ENCODE measurements at places on chromosomes 16 and 17.
A peak's percentile ranks its signal among the peaks of the same experiment; 100 is the strongest.

- DNase-seq, result no peak
Measured at GRCh38 chr16:9913604-9914326, 268.5 kb downstream of the GRIN2A start.

DNA sequence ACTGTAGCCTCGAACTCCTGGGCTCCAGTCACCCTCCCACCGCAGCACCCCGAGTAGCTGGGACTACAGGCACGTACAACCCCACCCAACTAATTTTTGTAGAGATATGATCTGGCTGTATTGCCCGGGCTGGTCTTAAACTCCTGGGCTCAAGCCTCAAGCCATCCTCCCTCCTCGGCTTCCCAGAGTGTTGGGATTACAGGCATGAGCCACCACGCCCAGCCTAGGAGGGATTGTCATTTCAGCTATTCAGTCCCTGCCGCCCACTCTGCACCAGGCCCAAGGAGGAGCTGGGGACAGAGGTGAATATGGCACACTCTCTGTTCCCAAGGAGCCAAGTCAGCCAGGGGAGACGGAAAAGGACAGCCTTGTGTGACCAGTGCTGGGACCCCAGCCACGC, 256.2 kb downstream of the PARN start:
- no peak for DNase-seq

DNA sequence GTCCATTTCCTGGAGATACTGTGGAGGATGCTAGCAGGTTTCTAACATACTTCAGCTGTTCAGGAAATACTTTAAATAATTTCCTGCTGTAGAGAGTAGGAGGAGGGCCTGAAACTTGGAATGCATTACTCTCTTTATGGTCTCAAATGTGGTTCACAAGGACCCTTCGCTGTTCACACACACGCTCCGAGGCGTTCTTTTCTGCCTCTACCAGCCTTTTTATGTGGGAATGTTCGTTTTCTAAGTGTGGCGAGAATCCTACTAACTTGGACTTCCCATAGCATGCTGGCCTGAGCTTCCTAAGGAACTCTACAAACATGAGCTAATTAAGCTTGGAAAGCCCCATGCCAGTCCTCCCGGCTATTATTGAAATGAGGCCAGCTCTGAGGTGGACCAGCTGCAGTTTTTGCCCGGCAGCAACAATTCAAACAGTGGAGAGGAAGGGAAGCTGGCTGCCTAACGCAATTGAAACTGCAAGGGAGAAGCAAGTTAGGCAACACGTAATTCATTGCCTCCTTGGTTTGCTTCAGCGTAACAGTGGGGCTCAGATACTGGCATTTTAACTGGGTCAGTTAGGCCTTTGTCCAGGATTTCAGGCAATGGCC, 18.9 kb downstream of the KPNA2 start:
- peak; percentile 15 for DNase-seq

DNA sequence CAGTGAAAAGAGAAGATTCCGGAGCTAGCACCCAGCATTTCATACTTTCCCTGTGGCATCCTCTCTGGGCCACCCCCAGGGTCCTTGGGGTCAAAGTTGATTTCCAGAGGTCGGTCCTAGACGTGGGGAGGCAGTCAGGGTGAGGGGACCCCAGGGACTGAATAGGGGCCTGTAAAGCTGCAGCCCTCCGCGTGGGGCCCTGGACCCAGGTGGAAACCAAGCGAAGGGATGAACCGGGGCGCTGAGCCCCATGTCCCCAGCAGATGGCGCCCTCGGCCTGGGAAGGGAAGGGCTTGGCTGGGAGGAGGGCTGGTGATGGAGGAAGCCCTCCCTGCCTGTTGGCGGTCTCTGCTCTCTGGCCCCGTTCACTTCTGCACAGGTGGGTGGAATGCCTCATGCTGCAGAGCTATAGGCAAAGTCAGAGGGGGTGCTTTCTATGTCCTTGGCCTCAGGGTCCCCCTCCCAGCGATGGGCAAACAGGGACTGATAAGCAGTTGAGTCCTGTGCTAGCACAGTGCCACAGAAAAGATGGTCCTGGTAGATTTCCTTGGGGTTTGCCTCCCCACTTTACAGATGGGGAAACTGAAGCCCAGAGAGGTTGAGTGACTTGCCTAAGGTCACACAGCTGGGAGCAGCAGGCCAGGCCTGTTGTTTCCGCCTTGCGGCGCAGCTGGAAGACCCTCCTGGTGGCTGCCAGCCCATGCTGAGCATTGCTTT, 163.4 kb upstream of the CIBAR2 start:
- peak; percentile 71 for DNase-seq

- no peak for DNase-seq
Measured at GRCh38 chr17:80223142-80223815, 3.1 kb downstream of the SLC26A11 start.

- no peak for DNase-seq
Measured at GRCh38 chr17:67435122-67435521, 58.0 kb downstream of the PITPNC1 start.

GRCh38 chr16:83924686-83925085, 25.8 kb downstream of the MLYCD start:
- DNase-seq, result no peak

DNA sequence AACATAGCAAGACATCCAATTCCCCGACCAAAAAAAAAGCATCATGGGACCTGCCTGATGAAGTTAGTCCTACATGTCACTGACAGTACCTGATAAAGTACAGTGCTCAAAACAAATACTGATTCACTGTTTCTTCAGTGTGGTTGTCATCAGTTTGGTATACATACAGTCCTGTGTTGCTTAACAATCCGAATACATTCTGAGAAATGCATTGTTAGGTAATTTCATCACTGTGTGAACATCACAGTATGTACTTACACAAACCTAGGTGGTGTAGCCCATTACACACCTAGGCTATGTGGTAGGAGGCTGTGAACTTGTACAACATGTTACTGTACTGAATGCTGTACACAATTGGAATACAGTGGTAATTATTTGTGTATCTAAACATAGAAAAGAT, 19.0 kb upstream of the FA2H start:
- DNase-seq, result no peak

DNA sequence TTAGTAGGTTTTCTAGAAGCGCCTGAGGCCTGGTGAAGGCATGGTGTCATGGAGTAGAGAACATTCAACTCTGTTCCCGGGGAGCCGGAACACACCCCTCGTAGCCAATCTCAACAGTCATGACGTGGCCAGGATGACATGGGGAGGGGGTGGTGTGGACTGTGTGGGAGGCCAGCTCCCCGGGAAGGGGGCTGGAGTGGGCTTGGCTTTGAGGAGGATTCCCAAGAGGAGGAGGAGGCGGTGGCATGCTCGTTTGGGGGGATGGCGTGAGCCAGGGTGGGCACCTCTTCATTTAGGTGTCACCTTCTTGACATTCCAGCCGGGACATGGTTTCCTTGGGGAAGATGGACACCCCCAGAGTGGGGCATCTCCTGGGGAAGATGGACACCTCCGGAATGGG, 257.5 kb downstream of the SEC14L1 start:
- DNase-seq, result no peak

GRCh38 chr16:49275050-49275730, 6.4 kb downstream of the CBLN1 start:
- no peak for DNase-seq

- peak; percentile 75 for DNase-seq
Measured at GRCh38 chr16:57377080-57377841, 5.0 kb downstream of the CX3CL1 start.

DNA sequence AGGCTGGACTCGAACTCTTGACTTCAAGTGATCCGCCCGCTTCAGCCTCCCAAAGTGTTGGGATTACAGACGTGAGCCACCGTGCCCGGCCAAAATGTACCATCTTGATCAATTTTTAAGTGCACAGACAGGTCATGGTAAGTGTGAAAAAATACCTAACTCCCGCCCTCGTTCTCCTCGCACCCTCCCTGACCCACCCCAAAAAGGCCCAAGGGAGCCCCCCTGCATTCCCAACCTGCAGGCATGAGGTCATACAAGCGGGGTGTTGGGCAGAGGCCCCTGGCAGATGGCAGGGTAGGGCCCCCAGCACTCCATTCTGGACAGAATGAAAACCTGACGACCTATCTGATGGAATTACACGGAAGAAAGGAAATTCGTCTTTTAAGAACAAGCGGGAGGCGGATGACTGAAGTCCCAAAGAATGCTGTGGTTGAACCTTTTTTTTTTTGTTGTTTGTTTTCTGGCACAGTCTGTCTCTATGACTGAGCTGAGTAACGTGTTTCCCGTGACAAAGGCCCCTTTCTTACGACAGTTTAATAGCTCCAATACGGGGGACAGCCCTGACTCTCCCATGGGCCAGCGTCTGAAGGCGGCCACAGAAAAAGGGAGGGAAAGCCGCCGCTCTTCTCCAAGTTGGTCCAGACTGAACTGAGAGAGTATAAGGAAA, 376.4 kb downstream of the SLC39A11 start:
- peak; percentile 12 for DNase-seq

DNA sequence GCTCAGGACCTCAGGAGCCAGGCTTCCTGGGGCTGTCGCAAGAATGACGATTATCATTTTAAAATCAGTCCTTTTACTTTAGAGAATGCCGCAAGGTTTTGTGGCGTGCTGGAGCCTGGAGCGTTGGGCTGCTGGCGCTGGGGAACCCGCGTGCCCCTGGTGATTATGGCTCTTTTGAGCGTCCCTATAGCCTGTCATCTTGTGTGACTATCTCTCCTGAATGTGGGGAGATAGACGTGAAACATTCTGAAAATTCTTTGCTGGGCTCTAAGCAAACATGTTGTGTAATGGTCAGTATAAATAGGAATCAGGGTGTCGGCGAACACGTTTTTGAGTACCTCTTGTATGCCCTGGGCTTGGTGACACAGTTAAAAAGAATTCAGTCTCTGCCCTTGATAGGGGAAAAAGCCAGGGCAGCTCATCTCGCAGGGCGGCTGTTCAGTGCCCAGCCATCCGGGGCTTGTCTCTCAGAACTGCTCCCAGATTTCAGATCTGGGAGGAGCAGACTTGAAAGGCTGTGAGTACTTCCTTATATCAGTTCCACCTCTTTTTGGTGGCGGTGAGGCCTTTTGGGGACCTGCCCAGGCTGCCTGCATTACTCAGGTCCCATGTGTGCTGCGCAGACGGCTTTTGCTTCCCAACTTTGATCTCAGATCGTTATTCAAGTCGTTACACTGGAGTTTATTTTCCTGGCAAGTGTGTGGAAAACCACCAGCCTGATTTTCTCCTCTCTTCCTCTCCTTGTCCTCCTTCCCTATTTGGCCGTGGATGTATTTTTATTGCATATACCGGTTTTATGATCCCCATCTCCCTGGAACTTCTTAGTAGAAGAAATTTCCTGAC, 973 bp downstream of the SLC7A6 start:
- peak; percentile 68 for DNase-seq

DNA sequence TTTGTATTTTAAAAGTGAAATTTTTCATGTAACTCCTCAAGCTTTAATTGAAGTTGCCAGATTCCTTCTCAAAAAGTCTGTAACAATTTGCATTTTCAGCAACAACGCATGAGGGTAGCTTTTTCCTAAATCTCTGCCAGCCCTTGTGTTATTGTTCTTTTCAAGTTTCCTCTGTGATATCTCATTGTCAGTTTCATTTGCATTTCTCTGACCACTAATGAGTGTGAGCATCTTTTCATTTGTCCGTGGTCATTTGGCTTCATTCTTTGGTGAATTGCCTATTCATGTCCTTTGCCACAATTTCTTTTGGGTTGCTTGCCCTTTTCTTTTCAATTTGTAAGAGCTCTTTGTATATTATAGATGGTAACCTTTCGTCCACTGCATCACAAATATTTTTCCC, 68.0 kb upstream of the NKD1 start:
- no peak for DNase-seq

- no peak for DNase-seq
Measured at GRCh38 chr17:73278465-73279453, 17.1 kb upstream of the CPSF4L start.

GRCh38 chr17:34287875-34288274, 2.3 kb downstream of the CCL11 start:
- DNase-seq, result no peak

DNA sequence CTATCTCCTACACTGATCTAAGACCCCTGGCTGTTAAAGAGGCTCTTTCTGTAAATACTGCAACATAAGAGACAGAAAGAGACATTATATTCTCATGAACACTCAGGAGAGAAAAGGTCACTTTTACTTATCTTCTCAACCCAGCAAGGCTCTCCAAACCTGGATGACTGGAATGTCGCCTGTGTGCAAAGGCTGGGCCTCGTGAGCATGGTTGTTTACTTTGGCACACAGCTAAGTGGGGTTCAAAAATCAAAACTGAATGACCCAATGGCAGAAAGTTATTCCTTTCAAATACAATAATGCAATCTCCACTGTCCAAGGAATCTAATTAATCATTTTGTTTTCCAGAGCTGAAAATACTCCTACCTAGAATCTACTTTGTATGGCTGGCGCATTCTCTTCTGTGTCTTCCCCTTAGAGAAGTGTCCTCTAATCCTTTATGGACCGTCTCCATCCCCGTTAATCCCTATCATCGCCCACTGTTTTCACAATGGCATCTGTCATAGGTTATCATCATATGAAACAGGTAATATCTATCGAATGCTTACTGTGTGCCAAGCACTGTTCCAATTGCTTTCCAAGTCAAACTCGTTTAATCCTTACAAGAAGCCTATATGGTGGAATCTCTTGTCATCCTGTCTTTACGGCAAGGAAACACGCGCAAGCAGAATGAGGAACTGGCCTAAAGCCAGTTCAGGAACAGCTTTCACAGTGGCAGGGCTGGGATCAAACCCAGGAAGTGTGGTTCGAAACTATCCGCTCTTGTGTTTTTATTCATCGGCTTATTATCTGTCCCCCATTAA, 1.3 kb downstream of the SLX4 start:
- DNase-seq, result no peak

- DNase-seq, result no peak
Measured at GRCh38 chr17:41975099-41976083, 8.8 kb downstream of the CNP start.

GRCh38 chr16:55130456-55130855, 193.5 kb upstream of the IRX6 start:
- no peak for DNase-seq

DNA sequence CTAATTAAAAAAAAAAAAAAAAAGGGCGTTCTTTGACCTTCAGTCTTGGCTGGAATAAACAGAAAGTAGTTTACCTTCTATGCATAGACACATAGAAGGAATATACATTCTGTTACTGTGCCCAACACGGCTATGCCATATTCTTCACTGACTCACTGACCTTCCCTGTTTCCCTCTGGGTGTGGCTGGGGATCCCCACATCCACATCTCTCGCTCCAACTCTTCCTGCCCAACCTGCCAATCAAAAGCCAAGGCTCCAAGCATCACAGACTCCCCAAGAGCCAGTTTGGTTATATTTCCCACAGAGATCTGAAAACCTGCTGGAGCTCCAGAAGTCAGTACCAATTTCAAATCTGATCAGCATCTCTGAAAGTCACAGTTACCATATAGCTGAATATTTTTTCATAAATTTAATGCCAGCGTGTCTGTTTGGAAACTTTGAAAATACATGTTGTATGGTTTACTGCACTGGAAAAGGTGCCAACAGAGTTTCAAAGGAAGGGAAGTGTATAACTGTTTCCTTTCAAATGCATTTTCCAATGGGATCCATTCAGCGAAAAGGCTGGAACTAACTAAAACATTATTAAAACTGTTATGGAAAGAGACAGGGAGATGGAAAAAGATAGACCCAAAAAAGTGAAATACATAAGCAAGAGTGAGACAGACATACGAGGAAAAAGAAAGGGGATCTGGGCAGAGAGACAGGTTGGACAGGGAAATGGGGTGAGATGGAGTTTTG, 91.8 kb downstream of the SMG6 start:
- no peak for DNase-seq

Data from DMS53 (cell line).